ENCODE measurements at places on chromosomes 12 and 14.

DNA sequence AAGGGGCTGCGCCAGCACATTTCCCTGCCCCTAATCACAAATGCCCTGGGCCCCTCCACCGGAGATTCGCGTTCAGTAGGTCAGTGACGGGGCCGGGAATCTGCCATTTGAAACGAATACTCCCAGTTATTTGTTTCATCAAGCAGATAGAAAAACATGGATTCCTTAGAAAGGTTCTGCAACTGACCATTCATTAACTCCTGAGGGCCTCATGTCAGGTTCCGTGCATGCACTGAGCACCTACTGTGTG, 25.6 kb upstream of the UBC start:
- no peak for DNase-seq

GRCh38 chr12:47249719-47250357, 170.1 kb upstream of the AMIGO2 start:
- no peak for DNase-seq

- peak; percentile 22 for DNase-seq
These were observed 71.3 kb downstream of the DUSP6 start for GRCh38 chr12:89280833-89281538.

- no peak for DNase-seq
These were observed 468.2 kb upstream of the CCDC196 start for GRCh38 chr14:66017927-66018326.

DNA sequence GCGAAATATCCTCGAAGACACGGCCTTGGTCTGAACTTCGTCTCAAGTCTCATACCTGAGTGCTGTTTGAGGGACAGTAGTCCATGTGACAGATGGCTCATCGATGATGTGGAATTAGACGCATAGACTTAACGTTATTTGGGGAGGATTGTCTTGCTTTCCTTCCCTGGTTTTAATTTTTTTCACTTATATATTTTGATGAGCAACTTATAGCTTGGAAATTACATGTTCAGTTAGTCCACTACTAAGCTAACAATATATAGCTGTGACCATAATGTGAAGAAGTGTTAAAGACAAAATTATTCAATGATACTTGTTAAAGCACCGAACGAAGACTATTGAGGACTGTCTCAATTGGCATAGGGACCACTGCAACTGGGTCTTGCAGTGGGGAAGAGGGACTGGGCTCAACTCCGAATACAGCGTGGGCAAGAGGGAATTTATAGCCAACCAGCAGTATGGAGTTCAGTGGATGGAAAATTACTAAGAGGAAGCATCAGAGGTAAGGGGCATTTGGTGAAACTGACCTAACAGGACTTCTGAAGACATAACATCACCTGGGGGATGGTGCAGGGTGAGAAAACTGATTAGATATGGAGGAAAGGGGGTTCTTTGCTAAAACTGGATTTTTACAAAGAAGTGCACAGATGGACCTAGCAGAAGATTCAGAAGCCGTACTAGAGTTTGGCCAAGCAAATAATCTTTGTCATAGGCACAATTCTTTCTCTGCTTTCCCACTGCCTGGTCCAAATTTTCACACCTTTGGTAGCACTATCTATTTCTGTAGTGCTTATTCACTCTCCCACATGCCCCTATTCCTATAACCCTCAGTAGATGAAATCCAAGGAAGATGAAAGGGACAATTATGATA, 910 bp upstream of the TM7SF3 start:
- no peak for DNase-seq

DNA sequence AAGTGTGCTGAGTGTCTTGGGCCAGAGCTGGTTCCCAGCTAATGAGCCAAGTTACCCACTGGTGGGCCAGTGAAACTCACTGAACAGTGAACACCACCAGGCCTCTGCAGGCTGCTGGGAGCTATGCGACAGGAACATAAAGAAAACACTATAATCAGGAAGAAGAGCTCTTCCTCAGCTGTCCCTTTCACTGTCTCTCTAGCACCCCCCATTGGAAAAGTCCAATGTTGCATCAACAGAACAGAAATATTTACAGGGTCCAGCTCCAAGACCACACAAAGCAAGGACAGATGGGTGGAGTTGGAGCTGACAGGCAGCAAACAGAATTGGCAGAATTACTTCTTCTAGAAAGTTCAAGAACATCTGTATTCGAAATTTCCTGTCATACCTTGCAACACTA, 903.6 kb upstream of the TMEM132C start:
- DNase-seq = no peak

DNA sequence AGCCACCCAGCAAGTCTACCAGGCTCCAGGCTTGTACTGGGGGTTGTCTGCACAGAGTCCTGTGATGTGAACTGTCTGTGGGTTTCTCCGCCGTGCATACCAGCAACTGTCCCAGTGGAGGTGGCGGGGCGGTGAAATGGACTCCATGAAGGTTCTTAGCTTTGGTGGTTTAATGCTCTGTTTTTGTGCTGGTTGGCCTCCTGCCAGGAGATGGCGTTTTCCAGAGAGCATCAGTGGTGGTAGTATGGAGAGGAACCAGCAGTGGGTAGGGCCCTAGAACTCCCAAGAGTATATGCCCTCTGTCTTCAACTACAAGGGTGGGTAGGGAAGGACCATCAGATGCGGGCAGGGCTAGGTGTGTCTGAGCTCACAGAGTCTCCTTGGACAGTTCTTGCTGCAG, 303.8 kb downstream of the TMEM121 start:
- DNase-seq = no peak

DNA sequence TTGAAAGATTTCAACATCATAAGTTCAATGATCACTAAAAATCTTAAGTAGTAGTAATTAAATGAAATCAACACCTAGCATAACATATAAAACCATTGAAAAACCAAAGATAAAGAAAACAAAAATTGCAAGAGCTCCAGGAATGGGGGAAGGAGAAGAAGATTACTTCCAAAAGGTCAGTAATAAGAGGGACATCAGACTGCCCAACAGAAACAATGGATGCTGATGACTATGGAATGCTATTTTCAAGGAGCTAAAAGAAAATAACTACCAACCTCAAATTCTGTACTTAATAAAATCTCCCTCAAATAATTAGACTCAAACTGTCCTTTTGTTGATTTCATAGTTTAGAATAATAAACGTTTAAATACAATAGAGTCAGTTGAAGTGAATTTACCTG, 314.5 kb upstream of the LMO3 start:
- DNase-seq = no peak

DNA sequence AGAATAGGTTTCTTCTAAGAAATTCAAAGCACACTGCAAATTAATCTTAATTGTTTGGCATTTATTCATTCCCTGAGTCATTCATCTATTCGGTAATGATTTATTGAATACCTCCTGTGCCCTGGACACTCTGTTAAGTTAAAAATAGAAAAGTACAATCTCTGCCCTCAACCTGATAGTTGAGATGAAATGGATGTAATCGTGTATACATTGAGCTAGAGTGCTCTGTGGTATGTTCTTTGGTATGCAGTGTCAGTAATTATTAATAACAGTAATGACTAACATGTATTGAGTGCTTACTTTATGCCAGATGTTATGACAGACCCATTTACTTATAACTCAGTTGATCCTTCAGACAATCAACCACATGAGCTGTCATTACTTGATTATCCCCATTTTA, 47.6 kb downstream of the UTP20 start:
- DNase-seq = no peak

DNA sequence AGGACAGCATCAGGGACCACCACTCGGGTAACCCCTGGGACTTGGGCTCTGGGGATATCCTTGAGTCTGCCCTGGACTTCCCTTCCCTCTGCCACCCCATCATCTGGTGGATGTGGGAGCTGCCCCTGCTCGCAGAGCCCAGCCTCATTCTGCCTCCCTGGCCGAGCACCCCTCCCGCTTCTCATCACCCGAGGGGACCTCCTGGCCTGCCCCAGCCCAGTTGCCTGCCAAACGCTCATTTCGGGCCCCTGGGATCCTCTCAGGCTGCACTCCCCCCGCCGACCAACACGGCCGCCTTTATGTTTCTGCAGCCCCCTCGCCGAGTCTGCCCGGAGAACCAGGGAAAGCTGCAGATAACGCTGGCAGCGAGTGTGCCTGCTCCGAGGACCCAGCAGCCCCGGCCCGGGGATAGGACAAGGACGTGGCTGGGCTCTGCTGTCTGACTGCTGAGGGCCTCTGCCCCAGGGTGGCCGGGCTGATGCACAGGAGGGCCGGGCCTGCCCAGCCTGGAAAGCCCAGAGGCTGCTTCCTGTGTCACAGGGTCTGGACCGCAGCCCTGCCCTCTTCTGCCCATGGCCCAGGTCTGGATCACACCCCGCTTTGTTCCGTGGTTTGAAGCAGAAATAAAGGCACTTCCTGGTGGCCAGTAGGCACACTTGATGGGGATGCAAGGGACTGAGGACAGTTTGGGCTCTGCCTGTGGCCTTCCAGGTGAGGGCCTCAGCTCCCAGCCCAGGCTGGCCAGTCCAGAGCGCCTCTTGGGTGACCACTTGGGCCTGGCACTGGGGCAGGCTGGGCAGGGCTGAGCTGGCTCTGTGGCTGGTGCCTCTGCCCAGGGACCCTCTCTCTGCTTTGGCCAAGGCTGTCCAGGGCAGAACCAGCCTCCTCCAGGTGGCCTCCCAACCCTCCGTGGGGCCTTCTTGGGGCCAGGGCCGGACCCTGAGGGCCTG, 4.9 kb upstream of the EXOC3L4 start:
- DNase-seq = no peak

GRCh38 chr12:97756066-97756666, 293.6 kb downstream of the RMST start:
- no peak for DNase-seq
